ENCODE measurements at places on chromosomes 5 and 9.

- no peak overlapping the region for H3K27ac ChIP-seq
- no peaks in the 10 kb centered on the region for H3K4me1 ChIP-seq
- peaks cover 18% of the 10 kb centered on the region for H3K27me3 ChIP-seq
- DNase-seq = no peak
- no peak overlapping the region for H3K4me3 ChIP-seq
Observed at GRCh38 chr9:92165484-92165883, 50.3 kb upstream of the SPTLC1 start.

GRCh38 chr9:99870126-99870525, 36.3 kb upstream of the STX17 start:
- no peak for DNase-seq
- H3K36me3 ChIP-seq = no peaks in the 10 kb centered on the region
- H3K4me1 ChIP-seq = peaks cover 13% of the 10 kb centered on the region
- no peaks in the 10 kb centered on the region for H3K27me3 ChIP-seq
- H3K27ac ChIP-seq = no peak overlapping the region

GRCh38 chr9:120368799-120369198, 211.2 kb downstream of the CDK5RAP2 start:
- no peak overlapping the region for H3K27ac ChIP-seq
- H3K27me3 ChIP-seq = no peaks in the 10 kb centered on the region
- H3K4me1 ChIP-seq = no peaks in the 10 kb centered on the region
- no peaks in the 10 kb centered on the region for H3K36me3 ChIP-seq

GRCh38 chr5:172660974-172661373, 19.9 kb downstream of the NEURL1B start:
- no peaks in the 10 kb centered on the region for H3K36me3 ChIP-seq
- H3K4me1 ChIP-seq = no peaks in the 10 kb centered on the region
- no peak overlapping the region for H3K4me3 ChIP-seq
- H3K27me3 ChIP-seq = peaks cover 10% of the 10 kb centered on the region
- no peak for DNase-seq
- no peak overlapping the region for H3K27ac ChIP-seq

- no peak overlapping the region for H3K4me3 ChIP-seq
- no peak for DNase-seq
- no peaks in the 10 kb centered on the region for H3K36me3 ChIP-seq
- no peaks in the 10 kb centered on the region for H3K4me1 ChIP-seq
Observed at GRCh38 chr9:75231167-75231566, 142.9 kb downstream of the OSTF1 start.

DNA sequence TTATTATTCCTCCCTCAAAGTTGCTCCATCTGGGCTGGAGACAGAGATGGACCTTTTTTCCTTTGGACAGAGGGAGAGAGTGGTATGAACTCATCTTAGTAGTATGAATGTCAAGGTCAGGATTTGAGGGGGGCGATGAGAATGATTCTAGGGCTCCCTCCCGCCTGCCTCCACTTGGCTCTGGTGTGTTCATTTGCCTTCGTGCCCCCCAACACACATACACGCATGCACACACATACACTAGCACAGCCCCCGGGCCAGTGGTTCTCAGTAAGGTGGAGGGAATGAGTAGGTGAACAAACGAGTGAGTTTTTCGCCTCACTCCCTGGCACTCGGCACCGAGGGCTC, 44.5 kb downstream of the ERGIC1 start:
- no peak for DNase-seq
- no peaks in the 10 kb centered on the region for H3K27me3 ChIP-seq
- H3K4me1 ChIP-seq = peaks cover 22% of the 10 kb centered on the region
- no peaks in the 10 kb centered on the region for H3K36me3 ChIP-seq
- no peak overlapping the region for H3K4me3 ChIP-seq

- H3K4me1 ChIP-seq = peaks cover 12% of the 10 kb centered on the region
- no peak overlapping the region for H3K4me3 ChIP-seq
- no peaks in the 10 kb centered on the region for H3K27me3 ChIP-seq
- peak overlapping the region; percentile 62 for H3K27ac ChIP-seq
Observed at GRCh38 chr5:37723162-37723961, 116.5 kb downstream of the GDNF start.

DNA sequence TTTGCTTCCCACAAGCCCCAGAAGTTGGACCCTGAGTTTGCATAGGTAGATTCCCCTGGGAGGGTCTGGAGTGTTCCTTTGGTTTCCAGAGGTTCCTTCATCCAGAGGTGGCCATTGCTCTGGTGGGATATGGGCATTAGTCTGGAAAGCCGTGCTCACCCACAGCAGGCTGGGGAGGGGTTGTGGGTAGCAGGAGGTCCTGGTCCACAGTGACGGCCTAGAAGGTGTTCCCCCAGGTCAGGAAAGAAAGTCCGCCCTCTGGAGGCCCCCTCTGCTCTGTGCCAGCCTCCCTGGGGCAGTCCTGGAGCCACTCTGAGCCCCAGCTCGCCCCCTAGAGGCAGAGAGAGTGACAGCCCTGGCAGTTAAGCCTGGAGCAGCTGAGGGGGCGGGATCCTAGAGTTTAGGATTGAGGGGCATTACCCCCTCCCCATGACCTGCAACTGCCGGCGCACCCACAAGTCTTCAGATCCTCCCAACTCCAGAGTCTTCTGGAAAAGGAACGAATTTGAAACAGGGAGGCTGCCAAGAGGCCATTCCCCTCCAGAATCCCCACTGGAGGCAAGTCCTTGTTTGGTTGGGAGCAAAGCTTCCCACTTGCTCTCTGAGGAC, 36.8 kb downstream of the NDST1 start:
- no peaks in the 10 kb centered on the region for H3K4me1 ChIP-seq
- H3K4me3 ChIP-seq = no peak overlapping the region
- H3K27me3 ChIP-seq = no peaks in the 10 kb centered on the region
- no peak overlapping the region for H3K27ac ChIP-seq

DNA sequence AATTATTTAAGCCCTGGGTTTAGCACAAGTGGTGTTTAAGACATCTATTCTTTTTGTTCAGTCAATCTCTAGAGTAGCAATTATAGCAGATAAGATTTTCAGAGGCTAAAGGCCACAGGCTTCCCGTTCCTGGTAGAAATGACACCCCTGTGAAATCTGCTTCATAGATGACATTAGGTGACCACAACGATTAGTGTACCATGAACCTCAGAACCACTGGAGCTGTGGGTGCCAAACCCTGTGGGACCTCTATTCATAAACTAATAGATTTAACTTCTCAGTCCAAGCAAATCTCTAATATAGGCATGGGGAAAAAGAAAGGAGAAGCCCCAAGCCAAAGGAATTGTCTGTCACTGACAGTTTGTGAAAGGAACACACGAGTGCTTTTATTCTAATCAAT, 207.4 kb downstream of the ARRDC3 start:
- H3K4me3 ChIP-seq = no peak overlapping the region
- H3K27me3 ChIP-seq = peaks cover 15% of the 10 kb centered on the region
- H3K36me3 ChIP-seq = no peaks in the 10 kb centered on the region

DNA sequence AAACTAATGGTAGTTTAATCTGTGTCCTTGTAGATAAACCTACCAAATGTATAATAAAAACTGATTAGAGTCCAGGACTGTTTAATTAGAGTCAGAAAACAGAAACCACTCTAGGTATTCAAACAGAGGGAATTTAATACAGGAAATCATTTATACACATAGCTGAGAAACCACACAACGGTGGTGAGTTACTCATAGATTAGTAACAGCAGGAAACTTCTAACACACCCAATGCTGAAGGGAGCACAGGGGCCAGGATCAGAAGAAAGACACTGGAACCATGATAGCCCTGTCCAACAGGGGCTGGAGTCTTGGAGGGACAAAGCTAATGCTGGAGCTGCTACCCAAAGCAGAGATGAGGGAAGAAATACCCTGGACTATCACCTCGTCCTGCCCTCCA, 321.0 kb downstream of the ACTL7B start:
- no peak overlapping the region for H3K4me3 ChIP-seq
- H3K27ac ChIP-seq = no peak overlapping the region
- no peak for DNase-seq
- H3K27me3 ChIP-seq = no peaks in the 10 kb centered on the region
- H3K4me1 ChIP-seq = no peaks in the 10 kb centered on the region
- no peaks in the 10 kb centered on the region for H3K36me3 ChIP-seq

DNA sequence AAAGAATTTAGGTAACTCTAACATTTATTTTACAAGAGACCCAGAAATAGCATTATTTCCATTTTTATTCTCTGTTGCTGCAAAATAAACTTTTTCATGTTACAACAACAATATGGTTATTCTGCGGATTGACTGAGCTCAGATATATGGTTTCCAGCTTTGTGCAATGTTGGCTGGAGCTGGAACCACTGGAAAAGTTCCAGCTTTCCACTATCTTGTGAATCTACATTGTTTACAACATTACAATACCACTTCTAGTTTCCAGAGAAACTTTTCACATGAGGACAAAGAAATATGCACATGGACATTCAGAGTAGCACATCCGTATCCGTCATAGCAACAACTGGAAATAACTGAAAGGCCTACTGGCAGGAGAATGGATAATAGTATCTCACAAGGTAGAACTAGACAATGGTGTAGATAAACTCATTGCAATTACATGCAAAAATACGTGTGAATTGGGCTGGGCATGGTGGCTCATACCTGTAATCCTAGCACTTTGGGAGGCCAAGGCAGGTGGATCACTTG, 436.1 kb upstream of the ADAMTS16 start:
- H3K27ac ChIP-seq = no peak overlapping the region
- no peaks in the 10 kb centered on the region for H3K36me3 ChIP-seq
- DNase-seq = no peak
- H3K4me3 ChIP-seq = no peak overlapping the region

- no peak overlapping the region for H3K27ac ChIP-seq
- no peak overlapping the region for H3K4me3 ChIP-seq
- no peaks in the 10 kb centered on the region for H3K36me3 ChIP-seq
- no peaks in the 10 kb centered on the region for H3K4me1 ChIP-seq
Observed at GRCh38 chr5:7728076-7728475, 122.9 kb downstream of the CFAP90 start.

- H3K27me3 ChIP-seq = no peaks in the 10 kb centered on the region
- no peak overlapping the region for H3K27ac ChIP-seq
- H3K4me1 ChIP-seq = no peaks in the 10 kb centered on the region
- no peaks in the 10 kb centered on the region for H3K36me3 ChIP-seq
Observed at GRCh38 chr5:16877267-16877935, 58.7 kb downstream of the MYO10 start.

DNA sequence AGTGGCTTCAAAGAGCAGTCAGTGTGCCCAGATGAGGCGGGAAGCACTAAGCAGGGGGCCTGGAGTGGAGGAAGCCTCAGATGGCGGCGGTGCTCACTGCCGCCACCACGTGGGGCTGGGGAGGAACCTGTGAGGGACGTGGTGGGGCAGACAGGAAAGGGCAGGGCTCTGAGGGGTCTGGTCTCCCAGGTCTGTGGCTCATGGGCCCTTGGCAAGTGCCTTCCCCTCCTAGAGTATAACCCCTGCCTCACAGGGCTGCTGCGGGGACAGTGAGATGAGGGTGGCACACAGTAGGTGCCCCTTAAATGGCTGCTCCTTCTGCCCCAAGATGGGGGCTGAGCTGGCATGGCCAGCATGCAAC, 26.6 kb downstream of the NR5A1 start:
- no peak for DNase-seq
- H3K27me3 ChIP-seq = peaks cover 53% of the 10 kb centered on the region
- no peak overlapping the region for H3K27ac ChIP-seq
- H3K4me1 ChIP-seq = peaks cover 5% of the 10 kb centered on the region

DNA sequence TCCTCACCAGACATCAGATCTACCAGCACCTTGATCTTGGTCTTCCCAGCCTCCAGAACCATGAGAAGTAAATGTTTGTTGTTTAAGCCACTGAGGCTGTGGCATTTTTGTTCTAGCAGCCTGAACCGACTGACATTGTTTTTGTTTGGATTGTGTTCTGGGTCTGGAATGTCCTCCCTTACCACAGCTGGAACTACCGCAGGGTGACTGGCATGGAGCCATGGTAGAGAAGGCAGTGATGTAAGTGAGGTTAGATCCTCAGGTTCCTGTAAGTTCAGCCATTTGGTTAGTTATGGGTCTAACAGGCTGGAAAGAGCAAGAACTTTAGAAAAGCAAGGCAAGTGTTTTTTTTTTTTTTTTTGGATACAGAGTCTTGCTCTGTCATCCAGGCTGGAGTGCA, 209.3 kb downstream of the DAB2IP start:
- H3K27me3 ChIP-seq = no peaks in the 10 kb centered on the region
- H3K4me1 ChIP-seq = no peaks in the 10 kb centered on the region
- H3K27ac ChIP-seq = no peak overlapping the region
- no peak for DNase-seq

DNA sequence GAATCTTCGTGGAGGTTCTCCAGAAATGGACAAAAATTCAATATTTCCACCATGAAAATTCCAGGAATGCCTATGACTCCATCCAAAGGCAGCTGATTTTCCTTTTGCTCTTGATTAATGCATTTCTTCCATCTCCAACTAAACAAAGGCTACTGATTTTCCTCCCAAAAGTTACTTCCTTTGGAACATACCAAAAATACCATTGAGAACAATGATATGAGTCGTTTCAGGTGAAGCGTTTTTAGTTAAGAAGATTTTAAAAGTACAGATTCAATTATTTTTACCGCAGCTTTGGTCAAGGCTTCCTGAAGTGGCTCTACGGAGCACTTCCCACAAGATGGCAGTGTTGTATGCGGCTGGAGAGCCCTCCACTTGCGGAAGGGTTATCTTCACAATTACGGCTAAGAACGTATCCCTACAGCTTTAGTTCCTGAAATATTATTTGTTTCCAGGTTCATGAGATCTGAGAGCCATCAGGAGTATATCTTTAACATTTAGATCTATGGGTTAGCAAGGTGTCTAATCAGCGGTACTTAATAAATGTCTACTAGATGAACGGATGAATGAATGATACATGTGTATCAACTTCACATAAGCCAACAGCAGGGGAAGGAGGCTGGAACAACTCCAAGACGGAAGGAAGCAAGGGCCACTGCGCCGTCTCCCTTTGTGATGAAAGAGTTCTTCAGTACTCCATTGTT, 35.9 kb upstream of the ARSB start:
- H3K27me3 ChIP-seq = peaks cover 80% of the 10 kb centered on the region
- H3K36me3 ChIP-seq = no peaks in the 10 kb centered on the region
- no peak overlapping the region for H3K4me3 ChIP-seq
- no peak overlapping the region for H3K27ac ChIP-seq
- no peak for DNase-seq
- H3K4me1 ChIP-seq = peaks cover 5% of the 10 kb centered on the region

DNA sequence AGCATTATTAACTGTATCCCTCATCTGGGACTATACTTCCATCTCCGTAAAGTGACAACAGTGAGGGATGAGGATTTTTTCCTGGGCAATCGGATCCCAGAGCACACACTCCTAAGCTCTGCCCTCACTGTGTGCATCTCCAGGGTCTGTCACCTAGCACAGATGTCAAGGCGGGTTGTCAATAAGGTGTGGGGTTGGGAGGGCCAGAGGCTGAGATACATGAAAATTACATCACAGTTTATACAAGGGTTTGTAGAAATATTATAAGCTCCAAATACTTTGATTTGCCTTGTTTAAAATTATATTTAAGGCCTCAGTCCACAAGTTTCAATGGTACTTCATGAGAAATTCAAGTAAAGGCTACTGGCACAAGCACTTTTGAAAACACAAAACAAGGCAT, 4.5 kb downstream of the ADAMTS12 start:
- no peak overlapping the region for H3K27ac ChIP-seq
- H3K4me1 ChIP-seq = no peaks in the 10 kb centered on the region
- no peak overlapping the region for H3K4me3 ChIP-seq
- H3K36me3 ChIP-seq = no peaks in the 10 kb centered on the region
- no peak for DNase-seq

GRCh38 chr9:33795281-33795680, at the start of gene PRSS3:
PRSS3 (plus strand) TSS chr9:33795561; CDS start chr9:33795574, 13 bp downstream.
- no peaks in the 10 kb centered on the region for H3K36me3 ChIP-seq
- peak within 1 kb of the TSS; percentile 5 for H3K27ac ChIP-seq
- no peaks in the 10 kb centered on the region for H3K4me1 ChIP-seq
- DNase-seq = no peak
- H3K4me3 ChIP-seq = no peak within 1 kb of the TSS
- H3K27me3 ChIP-seq = peaks cover 62% of the 10 kb centered on the region

- no peak for DNase-seq
- H3K4me3 ChIP-seq = no peak overlapping the region
- H3K27ac ChIP-seq = no peak overlapping the region
- no peaks in the 10 kb centered on the region for H3K27me3 ChIP-seq
- H3K36me3 ChIP-seq = no peaks in the 10 kb centered on the region
Observed at GRCh38 chr9:136029556-136029955, 65.5 kb downstream of the NACC2 start.

All from effector memory CD8-positive, alpha-beta T cell (primary cell).